ENCODE measurements at places on chromosomes 13 and 19.

DNA sequence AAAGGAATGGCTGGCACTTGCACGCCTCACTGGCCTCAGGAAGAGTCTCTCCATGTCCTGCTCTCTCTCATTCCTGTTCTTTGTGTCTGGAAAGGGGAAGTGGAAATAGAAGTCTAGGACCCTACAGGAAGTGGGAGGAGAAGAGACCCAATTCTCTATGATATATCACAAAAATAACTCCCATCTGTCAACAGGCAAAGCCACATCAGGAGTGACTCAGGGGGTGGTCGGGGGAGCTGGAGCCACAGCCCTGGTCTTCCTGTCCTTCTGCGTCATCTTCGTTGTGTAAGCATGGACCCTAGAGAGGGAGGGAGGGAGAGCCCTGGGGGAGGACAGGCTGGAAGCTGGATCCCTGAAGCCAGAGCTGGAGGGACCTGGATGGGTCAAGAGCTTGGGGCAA lies 3.0 kb downstream of the SIGLEC9 start:
- DNase-seq, result no peak

DNA sequence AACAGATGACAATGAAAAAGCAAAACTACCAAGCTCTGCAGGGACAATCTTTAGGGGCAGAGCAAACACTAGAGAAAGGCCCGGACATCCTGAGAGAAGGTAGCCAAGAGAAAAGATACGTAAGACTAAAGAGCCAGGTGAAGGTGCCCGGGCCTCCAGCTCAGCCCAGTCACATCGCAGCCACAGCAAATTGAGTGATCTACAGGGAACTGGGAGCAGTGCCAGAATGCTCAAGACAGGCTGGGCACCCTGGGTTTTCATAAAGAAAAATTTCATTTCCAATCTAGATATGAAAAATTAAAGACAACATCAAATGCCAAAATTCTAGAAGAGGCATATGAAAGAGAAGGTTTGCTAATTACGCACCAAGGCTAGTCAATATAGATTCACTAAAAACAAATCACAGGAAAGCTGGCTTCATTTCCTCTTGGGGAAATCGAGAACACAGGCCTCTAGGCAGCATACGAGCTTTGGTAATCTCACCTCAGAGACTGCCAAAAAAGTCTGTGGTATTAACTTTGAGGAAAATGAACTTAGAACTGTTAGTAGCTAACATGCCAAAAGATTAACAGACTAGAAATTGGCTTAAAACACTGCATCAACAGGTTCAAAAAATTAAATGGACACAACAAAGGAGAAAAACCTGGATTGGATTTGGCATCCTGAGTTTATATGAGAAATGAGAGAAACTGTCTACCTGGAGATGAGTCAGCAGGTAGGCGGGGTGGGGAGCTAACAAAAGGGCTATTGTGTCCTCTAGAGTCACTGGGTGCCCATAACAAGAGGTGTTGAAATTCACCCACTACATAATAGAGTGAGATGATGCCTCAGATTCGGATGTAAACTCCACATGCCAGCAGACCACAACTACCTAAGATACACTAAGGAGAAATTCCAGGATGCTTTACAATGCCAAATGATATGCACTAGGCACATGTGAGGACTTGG lies 6.6 kb downstream of the ANKRD10 start:
- DNase-seq, result no peak

DNA sequence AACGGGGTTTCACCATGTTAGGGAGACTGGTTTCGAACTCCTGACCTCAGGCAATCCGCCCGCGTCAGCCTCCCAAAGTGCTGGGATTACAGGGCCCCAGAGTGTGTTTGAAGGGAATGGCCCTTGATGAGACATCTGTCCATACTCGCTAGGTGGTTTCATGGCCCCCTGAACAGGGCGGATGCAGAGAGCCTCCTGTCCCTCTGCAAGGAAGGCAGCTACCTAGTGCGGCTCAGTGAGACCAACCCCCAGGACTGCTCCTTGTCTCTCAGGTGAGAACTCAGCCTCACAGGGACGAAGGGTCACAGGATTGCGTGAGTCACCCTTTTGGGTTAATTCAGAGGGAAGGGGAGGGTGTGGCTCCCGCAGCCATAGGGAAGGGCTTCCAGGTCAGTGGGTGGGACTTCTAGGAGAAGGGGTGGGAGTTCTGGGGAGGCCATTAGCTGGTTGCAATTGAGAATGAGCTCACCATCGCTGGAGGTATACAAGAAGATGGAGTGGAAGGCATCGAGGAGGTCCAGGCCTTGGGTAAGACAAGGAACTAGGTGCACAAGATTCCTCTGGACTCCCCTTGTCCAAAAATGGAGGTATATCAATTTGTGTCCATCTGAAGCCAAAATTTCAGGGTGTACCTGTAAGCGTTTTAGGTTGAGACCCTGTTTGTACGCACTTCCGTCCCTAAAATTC lies 9.2 kb downstream of the SHD start:
- no peak for DNase-seq

DNA sequence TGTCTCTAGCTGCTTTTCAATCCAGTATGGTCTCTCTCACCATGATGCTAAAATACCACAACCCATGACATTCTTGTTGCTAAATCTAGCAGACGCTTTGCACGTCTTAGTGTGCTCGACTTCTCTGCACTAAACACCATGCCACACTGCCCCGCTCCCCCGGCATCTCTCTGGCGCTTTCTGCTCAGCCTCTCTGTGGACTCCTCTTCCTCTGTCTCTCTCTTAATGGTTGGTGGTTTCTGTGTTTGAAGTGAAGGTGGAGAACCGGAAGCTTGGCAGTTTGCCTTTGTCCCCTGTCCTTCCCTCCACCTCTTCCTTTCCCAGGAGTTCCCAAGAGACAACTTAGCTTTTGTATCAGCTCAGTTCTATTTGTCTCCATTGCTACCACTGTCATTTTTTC lies 8.8 kb downstream of the ERCC5 start:
- no peak for DNase-seq

DNA sequence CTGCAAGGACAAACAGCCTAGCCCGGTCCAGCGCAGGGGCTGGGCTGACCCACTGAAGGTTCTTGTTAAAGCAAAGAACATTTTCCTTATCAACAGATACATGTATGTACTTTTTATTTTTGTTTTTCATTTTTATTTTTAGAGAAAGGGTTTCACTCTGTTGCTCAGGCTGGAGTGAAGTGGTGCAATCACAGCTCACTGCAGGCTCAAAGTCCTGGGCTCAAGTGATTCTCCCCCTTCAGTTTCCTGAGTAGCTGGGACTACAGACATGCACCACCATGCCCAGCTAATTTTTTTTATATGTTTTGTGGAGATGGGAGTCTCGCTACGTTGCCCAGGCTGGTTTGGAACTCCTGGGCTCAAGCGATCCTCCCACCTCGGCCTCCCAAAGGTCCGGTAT lies 47.9 kb downstream of the CEBPG start:
- DNase-seq, result no peak

- no peak for DNase-seq
These were observed 1632.0 kb downstream of the PCDH9 start for GRCh38 chr13:65597839-65598818.

- no peak for DNase-seq
These were observed 7.9 kb downstream of the ZIC2 start for GRCh38 chr13:99989276-99990125.

DNA sequence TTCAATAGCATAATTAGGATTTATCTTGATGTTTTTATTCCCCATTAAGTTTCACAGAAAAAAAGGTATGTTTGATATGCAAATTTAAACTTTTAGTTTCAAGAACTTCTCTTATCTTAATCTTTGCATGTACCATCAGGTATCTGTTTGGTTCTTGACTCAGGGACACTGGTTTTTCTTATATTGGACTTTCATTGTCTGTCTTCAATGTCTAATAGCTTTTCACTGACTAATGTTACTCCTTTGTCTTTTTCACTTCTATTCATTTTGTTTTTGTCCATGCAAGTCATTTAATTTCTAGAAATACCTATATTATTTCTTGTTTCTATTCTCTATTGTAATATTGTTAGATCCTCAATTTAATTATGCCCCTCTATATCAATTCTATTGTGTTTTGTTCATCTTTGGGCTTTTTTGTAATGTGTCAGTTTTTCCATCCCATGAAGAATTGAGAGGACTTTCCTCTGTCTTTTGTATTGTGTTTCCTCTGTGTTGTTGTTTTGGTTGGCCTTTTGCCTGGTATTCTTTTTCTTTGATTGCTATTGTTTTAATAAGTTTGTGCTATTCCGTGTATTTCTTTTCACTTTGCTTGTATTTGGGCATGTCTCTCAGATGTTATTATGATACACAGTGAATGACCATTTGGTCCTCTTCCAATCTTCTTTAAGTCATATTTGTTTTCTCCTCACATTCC lies 58.3 kb upstream of the ANKRD10 start:
- DNase-seq, result no peak

- peak; percentile 100 for DNase-seq
These were observed 563 bp upstream of the TOMM40 start for GRCh38 chr19:44890366-44891015.

DNA sequence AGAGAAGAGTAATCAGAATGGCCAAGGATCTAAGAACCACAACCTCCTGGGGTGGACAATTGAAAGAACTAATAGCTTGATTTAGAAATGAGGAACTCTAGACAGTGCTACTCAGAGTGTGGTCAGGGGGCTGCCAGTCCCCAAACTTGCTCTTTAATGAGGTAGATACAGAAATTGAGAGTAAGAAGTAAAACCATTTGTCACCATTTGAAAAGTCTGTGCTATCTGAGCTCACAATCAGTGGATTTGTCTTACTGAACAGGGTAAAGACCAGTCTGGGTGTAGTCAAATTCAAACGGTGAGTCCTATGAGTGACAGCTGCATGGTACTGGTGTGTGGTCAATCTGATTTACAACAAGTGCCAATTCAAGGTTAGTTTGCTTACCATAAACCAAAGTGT lies 118.9 kb downstream of the KL start:
- no peak for DNase-seq

DNA sequence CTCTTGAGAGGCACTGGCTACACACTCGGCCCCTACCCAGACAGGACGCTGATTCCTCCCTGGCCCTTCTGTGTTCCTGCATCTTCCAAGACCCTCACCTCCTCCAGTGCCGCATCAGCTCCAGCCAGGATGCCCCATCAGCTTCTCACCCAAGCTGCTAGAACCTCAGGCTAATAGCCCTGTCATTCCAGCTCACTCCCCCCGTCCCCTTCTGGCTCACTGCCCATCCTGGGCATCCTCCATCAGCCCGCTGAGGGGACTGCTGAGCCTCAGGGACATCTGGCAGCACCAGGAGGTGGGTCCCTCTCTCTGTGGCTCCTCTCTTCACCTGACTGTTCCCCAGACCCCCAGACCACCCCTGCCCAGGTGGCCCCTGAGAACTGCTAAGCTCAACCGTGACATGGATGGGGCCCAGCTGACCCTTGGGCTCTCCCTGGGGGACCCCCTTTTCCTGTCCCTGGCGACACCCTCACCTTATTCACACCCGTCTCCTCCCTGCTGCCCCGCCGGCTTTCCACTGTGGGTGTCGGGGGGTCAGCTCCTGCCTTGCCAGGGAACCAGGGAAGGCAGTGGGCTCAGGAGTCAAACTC lies 4.8 kb downstream of the FFAR3 start:
- DNase-seq, result no peak

GRCh38 chr19:45446944-45447343 lies 20.9 kb upstream of the FOSB start:
- DNase-seq, result no peak

DNA sequence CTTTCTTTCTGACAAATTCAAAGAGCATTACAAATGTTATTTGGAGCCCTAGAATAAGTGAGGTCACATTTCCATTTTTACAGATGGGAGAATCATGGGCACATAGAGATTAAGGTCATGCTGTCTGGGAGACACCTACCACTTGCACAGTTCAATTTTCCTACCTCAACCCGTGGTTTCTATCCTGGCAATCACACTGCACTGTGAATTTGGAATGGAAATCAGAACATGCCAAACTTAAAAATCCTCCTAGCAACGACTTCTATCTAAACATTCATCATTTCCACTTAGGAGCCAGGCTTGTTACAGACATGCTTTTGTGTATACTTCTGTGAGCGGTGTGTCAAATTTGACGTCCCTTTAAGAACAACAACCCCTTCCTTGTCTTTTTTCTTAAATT lies 251.5 kb downstream of the DNAJC15 start:
- DNase-seq, result no peak

- no peak for DNase-seq
These were observed 41.7 kb downstream of the ZNF85 start for GRCh38 chr19:20964798-20965197.

DNA sequence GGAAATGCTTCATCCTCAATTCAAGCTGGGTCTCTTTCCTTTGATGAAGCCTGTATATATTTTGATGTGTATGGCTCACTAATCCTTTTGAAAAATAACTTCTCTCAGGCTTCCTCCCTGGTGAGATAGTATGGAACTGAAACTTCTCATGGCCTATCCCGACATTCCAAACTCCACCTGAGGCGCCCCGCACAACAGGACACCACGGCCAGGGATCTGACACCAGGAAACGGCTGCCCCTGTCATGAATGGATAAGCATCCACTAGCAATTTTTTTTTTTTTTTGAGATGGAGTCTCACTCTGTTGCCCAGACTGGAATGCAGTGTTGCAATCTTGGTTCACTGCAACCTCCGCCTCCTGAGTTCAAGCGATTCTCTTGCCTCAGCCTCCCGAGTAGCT lies 16.4 kb downstream of the SLC7A1 start:
- no peak for DNase-seq

DNA sequence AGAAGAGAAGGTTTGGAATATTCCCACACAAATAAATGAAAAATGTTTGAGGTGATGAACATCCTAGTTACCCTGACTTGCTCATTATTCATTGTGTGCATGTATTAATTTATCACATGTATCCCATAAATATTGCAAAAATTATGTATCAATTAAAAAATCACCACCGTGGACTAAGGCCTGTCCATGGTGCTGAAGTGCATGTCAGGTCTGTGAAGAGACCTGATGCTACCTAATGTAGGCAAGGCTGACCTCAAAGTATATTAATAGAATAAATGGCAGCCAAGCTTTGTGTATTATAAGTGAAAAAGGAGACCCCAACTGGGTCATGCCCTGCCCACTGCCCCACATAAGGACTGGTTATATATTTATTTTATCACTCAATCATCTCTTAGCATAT lies 34.4 kb upstream of the ZNF835 start:
- no peak for DNase-seq

- DNase-seq, result no peak
These were observed 613.7 kb downstream of the OLFM4 start for GRCh38 chr13:53642306-53642705.

All from NCI-H510A treated with DMSO at 0.1 percent for 48 hours (cell line).